Activated CD4-positive, alpha-beta T cell treated with anti-CD3 and anti-CD28 coated beads, Interleukin-2, amount 50 U/mL, for 4 hours (primary cell): ENCODE measurements at places on chromosomes 13 and 19.
A peak's percentile ranks its signal among the peaks of the same experiment; 100 is the strongest.

DNA sequence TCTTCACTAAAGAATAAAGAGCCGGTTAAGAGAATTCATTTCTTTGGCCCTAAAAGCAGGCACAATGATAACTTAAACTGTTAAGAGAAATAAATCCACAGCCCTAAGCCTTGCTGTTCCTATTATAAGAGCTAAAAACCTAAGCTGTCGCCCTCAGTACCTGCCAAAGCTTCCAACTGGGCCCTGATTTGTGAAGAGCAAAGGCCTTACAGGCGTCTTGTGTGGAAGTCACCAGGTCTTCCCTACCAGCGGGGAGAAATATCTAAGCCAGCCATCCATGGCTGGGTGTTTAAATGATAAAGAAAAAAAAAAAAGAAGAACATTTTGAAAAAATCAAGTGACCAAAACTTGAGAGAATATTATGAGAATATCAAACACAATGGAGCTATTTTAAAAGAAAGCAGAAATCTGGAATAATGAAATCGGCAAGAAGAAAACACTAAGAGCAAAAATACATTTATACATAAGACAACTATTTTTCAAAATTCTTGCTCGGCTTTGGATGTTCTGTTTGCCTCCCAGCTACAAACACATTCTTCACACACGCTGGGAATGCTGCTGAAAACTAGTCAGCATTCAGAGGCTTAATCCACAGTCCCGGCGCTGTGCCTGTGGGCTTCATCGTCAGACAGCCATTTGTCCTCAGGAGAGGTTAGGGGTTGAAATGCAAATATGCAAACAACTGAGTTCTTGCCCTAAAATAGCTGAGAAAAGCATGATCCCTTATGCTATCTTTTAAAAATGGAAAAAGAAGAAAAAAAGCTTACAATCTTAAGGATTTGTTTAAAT, 89.8 kb upstream of the LSM14A start:
- DNase-seq, result no peak

GRCh38 chr19:17725422-17726078, 6.3 kb downstream of the MAP1S start:
- DNase-seq, result no peak

- no peak for DNase-seq
These were observed 20.3 kb downstream of the NFIX start for GRCh38 chr19:13015361-13016223.

DNA sequence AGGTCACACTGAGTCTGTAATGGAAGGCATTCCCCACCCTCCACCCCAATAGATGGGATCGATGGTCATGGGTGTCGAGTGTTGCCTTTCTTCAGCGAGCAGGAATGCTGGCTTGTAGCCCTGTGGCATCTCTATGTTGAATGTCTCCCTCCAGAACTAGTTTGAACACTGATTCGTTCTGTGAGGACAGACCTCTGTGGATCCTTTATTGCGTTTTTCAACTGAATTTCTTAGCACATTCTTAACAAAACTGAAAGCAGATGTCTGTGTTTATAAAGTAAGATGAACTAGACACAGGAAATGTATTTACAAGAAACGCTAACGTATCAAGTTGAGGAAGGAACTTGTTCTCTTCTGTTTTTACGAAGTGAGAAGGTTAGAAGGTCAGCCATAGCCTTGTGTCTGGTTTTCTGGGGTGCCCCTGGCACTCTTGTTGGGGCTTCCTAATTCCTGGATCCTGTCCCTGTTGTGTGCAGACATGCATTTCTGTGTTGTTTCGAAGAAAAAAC, 36.8 kb upstream of the TM9SF2 start:
- no peak for DNase-seq

- DNase-seq, result no peak
These were observed 1.2 kb downstream of the F7 start for GRCh38 chr13:113106711-113107351.

DNA sequence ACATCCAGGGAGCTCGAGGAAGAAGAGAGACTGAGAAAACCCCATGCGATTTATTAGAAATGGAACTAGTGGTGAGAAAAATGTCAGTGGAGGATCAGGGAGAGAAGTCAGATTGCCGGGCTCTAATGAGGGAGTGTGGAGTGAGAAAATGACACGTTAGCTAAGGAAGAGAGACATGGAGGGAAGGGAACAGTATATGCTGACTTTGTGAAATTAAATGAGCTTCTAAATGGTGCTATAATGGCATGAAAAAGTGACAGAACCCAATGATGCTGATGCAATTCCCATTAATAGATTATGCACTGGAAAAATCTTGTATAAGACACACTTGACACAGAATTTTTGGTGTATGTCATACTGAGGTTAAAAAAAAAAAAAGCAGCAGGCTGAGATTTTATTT, 112.6 kb downstream of the HSPH1 start:
- no peak for DNase-seq

DNA sequence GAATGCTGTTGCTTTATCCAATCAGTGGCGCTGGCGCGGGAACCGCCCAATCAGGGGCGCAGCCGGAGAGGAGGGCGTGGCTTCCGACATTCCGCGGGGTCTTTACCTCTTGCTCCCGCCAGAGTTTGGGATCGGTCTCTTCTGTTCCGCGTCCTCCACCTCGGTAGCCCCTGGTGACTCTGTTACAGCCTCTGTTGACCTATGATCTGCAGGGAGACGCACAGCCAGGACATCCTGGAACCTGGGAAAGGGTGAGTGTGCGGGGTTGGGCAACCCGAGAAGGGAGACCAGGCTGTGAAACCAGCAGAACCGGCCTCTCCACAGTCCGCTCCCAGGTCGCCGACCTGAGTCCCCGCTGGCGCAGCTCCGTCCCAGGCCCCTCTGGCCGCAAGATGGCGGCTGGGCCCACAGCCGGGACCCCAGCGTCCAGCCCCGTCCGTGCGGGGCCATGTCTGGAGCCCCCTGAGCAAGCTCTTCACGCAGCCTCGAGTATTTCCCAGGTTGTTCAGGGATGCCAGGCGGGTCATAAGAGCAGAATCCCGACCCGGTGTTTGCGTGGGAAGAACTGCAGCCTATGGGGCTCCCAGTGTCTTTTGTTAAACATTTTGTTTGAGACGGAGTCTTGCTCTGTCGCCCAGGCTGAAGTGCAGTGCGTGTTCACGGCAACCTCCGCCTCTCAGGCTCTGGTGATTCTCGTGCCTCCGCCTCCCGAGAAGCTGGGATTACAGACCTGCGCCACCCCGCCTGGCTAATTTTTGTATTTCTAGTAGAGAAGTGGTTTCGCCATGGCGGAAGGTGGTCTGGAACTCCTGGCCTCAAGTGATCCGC, 4.4 kb upstream of the ZNF681 start:
- DNase-seq, result peak; percentile 74

GRCh38 chr13:51723529-51723928, 80.4 kb downstream of the DHRS12 start:
- no peak for DNase-seq

- no peak for DNase-seq
These were observed 57.7 kb downstream of the MLLT1 start for GRCh38 chr19:6221878-6222746.

DNA sequence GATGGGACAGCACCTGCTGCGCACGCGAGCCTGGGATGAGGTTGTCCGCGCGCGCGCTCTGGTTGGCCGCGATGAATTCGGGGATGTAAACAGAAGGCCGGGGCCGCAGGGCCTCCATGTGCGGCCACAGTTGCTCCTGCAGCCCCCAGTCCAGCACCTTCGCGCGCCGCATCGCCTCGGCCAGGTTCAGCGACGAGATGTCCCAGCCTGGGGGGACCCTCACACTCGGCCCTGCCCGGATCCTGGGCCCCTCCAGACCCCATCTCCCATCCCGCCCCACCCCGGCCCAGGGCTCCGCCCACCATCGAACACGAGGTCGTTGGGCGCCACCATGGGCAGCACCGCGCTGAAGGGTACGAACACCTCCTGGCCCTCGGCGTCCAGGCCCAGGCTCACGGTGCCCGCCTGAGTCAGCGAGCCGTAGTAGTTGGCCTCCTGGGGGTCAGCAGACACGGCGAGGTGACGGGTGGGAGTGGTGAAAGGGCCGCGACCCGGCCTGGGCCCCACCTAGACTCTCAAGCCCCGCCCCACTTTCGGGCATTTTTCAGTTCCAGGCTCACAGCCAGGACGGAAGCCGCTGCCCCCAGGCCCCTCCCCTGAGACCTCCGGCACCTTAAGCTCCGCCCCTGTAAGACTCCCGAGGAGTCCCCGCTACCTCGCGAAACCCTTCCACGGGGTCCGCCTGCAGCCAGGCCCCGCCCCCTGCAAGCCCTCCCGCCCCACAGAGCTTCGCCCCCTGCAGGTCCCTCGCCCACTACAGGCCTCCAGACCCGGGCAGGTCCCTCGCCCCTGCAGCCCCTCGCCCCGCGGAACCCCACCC, 1.1 kb downstream of the ISYNA1 start:
- peak; percentile 55 for DNase-seq

GRCh38 chr19:17517898-17518297, 6.4 kb downstream of the PGLS start:
- no peak for DNase-seq

DNA sequence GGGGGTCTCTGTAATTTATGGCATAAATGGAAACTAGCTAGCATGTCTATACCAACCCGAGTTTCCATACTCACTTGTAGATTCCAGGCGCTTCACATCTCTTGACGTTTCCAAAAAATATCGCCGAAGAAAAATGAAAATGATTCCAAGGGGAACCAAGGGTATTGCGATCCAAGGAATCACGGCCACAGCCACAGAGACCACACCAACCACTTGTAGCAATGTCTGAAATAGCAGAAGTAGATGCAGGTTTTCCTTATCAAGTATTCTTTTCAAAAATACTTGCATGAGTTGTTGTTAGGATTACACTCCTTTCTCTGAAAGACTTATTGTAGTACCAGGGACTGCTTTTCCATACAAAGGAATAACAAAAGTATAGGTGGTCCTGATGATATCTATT, 218.2 kb downstream of the ABCC4 start:
- no peak for DNase-seq

DNA sequence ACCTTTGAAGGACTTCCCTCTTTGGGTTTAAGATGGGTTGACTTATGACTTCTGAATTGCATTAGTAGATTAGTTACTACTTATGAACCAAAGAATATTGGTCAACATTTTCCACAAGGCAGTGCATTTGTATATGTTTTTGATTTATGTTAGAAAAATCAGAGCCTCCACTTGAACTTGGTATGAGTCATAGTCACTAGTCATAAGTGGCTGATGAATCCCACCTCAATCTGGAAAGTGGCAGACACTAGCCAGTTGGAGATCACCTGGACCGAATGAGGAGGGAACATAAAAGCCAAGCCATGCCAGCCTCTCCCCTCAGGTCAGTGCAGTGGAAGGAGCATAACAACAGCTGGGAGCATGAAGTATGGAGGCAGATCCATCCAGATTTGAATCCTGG, 39.3 kb upstream of the SPART start:
- no peak for DNase-seq

DNA sequence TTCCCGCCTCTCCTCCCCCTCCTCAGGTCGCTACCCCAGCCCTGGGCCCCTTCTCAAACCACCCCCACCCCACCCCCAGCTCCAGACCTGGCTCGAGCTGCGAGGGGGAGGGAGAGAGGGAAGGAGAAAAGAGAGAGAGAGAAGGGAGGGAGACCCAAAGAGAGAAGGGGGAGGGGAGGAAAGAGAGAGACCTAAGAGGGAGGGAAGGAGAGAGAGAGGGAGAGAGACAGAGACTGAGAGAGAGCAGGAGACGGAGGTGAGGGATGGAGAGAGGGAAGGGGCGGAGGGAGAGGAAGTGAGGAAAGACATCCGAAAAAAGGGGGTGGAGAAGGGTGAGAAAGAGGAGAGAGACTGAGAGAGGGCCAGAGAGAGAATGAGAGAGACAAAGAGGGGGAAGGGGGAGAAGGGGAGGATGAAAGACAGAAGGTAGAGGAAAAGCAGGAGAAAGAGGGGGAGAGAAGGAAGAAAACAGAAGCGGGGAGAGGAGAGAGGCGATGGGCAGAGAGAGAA, 2.0 kb upstream of the SPACA6 start:
- no peak for DNase-seq

GRCh38 chr13:48653472-48653939, at the start of gene CYSLTR2:
TSS of gene CYSLTR2 (plus strand) at chr13:48653929. CDS start at chr13:48706818, 52,889 bp downstream.
- DNase-seq, result no peak

DNA sequence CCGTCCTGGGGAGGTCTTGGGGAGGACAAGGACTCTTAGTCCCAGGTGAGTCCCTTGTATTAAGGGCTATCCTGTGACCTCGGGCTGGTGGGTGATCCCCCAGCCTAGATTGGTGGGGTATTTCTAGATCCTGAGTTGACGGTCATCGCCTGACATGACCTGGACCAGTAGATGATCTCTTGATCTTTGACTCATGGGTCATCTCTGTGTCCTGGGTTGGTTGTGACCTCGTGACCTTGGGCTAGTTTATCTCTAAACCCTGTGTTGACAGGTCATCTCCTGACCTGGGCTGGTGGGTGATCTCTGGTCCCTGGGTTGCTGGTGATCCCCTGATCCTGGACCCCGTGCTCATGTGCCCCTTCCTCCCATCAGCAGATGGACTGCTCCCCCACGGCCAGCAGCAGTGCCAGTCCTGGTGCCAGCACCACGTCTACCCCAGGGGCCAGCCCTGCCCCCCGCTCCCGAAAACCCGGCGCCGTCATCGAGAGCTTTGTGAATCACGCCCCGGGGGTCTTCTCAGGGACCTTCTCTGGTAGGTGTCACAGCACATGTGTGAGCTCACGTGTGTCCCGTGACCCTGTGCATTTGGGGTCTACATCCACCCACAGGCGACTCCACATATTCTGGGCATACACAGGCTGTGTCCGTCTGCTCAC, 6.3 kb downstream of the MIDN start:
- no peak for DNase-seq

DNA sequence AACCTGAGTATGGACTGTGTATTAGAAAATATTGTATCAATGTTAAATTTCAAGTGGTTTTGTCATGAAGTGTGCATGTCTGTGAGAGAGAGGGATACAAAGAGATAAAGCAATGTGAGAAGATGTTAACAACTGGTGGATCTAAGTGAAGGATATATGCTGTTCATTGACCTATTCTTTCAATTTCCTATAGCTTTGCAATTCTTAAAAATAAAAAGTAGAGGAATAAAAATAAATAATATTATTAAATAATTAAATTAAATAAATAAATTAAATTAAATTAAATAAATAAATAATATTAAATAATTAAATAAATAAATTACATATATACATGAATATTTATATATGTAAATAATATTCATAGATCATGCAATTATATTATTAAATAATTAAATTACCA, 131.2 kb upstream of the DACH1 start:
- DNase-seq, result no peak

DNA sequence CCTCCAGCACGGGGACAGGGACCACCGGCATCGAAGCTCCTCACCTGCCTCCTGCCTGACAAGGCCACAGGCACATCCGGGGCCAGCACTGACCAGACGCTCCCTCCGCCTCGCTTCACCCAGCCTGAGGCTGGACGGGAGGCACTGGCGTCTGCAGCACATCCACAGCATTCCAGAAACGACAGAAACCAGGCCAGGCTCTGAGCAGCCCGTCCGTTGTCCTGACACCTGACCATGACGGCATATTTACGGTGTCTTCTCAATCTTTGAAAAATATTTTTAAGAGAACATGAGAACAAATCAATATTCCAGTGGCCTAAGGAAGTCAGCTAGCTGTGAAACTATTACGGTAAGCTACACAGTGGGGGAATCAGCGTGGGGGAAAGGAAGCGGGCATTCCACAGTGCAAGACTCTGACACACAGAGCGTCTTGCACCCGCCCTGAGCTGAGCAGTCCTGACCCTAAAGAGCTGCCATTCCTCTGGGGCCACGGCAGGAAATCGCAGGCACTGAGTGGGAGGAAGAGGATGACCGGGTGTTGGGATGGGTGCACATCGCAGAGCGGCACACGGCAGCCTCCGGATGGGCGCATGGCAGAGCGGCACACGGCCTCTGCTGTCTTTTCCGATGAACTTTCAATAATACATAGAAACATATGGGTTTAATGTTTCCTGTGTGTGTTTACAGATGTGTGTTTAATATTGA, 26.8 kb downstream of the RASA3 start:
- no peak for DNase-seq
